ENCODE measurements at places on chromosomes 1 and 21. TPM values are rescaled to one million over a fixed set of nuclear protein-coding genes. Genes with fewer than 3 reads are reported as not detected.

The LCE1F gene
- not detected for total RNA-seq

The NPR1 gene
- not detected for total RNA-seq

The KCND3 gene
- 0.31 TPM for total RNA-seq

The NGF gene
- not detected for total RNA-seq

The PADI4 gene
- 8.2 TPM for total RNA-seq

The CYP4Z1 gene
- total RNA-seq = not detected

The TENT5C gene
- 69.2 TPM for total RNA-seq

The S100A2 gene
- total RNA-seq = 0.21 TPM

The RNF187 gene
- 13.7 TPM for total RNA-seq

The AQP10 gene
- 4.1 TPM for total RNA-seq

The TP73 gene
- total RNA-seq = not detected

The FCGR3B gene
- 2.3 TPM for total RNA-seq

The MCM3AP gene
- total RNA-seq = 38.8 TPM

The PTPN7 gene
- total RNA-seq = 51.7 TPM

The OR6K3 gene
- not detected for total RNA-seq

The TSPEAR gene
- total RNA-seq = not detected
